ENCODE measurements at places on chromosomes 4 and X.

GRCh38 chr4:109440948-109441347 lies 7.3 kb downstream of the SEC24B start:
- DNase-seq = no peak

DNA sequence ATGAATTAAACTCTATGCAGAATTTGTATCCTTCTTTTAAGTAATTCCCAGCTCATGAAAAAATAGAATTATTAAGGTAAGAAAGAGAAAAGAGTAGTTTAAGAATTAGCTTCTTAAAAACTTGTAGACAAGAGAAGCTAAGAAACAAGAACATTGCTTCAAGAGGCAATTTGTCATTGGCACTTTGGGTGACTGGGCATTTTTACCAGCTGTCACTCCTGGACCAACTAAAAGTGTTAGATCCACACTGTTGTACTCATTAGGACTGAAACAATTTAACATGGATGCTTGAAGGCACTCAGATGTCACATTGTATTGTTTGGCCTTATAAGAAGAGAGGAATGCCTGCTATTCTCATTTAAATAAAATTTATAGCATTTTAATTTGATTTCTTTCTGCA lies 7.4 kb downstream of the COL25A1 start:
- DNase-seq = no peak

DNA sequence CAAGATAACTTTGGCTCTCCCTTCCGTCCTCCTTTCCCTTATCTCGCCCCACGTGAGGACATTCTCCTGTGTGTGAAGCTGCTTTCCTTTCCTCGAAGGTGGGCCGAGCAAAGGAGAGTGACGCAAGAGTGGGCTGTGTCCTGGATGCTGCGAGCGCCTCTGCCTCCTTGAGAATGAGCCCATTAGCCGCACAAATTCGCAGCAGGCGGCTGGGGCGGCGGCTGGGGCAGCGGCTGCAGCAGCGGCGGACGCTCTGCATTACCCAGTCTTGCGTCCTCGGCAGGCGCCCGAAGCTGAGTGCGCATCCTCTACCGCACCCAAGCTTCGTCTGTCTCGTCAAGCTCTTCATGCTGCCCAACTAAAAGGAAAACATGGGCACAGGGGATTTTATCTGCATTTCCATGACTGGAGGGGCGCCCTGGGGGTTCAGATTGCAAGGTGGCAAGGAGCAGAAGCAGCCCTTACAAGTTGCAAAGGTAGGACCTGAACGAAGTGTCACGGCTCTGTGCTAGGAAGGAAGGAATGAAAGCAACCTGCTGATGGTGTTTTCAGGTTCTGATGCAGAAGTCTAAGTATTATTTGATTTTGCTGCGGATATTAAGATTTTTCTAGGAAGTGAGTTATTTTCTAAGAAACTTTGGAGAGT lies at the start of gene SYNPO2:
SYNPO2 (plus strand) TSS at position 189 of the 646 bp plus-strand sequence; CDS start at position 372, 183 bp downstream.
- DNase-seq = no peak

DNA sequence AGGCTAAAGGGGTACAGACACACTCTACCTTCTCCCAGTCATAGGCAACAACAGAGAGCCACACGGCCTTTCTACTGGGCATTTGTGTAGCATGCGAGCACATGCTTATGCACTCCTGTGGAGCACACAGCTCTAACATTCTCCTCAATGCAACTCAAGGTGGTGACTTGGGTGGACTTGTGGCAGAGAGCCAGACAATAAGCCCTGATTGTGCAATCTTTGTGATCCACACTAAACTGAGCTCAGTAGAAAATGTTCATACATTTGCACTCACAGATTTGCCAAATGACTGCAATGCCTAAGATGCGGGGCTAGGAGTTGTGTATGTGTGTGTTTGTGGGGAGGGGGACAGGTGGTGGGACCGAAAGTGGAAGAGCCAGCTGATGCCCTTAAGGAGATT lies 31.4 kb upstream of the SETD7 start:
- DNase-seq = no peak

DNA sequence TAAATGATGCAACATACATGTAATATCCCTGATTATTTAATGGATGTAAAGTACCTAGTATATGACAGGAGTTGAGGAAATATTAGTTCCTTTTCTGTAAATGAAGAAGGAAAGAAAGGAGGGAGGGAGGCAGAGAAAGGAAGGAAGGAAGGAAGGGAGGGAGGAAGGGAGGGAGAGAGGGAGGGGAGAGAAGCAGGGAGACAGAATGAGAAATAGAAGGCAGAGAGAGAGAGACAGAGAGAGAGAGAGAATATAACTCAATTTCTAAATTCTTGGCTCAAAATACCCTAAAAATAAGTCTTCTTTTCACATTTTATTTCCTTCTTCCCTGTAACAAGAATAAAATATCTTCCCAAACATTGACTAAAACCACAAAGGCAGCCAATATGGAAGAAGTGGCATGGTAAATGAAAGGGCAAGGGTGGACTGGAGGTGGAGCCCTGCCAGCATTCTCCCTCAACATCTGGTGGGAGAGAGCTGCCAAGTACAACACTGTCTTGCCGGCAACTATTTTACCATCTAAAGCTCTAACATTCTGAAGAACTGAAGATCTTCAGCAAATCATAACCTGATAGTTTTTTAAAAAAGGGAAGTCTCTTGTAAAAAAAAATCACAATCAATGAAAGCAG lies 245.1 kb downstream of the PPP3CA start:
- no peak for DNase-seq

DNA sequence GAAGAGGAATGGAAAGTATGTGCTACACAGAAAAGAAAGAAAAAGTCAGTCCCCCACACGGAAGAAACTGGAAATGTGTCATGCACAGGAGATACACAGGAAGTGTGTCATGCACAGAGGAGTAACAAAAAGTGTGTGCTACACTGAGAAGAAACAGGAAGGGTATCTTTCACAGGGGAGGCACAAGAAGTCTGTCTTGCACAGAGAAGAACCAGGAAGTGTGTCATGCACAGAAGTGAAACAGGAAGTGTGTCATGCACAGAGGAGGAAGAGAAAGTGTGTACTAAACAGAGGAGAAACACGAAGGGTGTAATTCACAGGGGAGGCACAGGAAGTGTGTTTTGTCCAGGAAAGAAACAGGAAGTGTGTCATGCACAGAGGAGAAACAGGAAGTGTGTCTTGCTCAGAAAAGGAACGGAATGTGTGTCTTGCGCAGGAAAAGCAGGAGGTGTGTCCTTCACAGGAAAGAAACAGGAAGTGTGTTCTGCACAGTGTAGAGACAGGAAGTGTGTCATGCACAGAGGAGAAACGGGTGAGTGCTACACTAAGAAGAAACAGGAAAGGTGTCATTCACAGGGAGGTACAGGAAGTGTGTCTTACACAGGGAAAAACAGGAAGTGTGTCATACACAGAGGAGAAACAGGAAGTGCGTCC lies 527.2 kb upstream of the PRKX start:
- DNase-seq = no peak

- no peak for DNase-seq
Measured at GRCh38 chr4:174707902-174708301, 121.1 kb downstream of the GLRA3 start.

- no peak for DNase-seq
Measured at GRCh38 chr4:48470570-48470969, 12.6 kb upstream of the SLC10A4 start.

GRCh38 chrX:125248931-125249330 lies 70.7 kb upstream of the TEX13C start:
- DNase-seq = no peak

DNA sequence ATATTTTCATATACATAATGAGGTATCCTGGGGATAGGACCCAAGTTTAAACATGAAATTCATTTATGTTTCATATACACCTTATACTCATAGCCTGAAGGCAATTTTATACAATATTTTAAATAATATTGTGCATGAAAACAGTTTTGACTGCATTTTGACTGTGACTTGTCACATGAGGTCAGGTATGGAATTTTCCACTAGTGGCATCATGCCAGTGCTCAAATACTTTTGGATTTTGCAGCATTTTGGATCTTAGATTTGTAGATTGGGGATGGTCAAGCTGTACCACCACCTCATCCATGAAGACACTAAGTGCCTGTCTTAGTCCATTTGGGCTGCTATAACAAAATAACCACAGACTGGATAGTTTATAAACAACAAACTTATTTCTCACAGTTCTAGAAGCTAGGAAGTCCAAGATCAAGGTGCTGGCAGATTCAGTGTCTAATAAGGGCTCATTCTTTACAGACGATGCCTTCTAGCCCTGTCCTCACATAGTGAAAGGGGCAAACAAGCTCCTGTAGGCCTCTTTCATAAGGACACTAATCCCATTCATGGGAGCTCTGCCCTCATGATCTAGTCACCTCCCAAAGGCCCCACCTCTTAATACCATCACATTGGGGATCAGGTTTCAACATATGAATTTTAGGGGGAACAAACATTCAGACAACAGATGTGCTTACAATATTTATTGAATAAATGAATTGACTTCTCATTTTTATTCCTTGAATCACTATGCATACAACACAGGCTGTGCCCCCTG lies 9.4 kb downstream of the NUDT6 start:
- no peak for DNase-seq

Data from activated CD4-positive, CD25-positive, alpha-beta regulatory T cell treated with anti-CD3 and anti-CD28 coated beads, Interleukin-2, amount 50 U/mL, for 16 hours (primary cell).